ENCODE measurements at places on chromosomes 4 and X. TPM values are rescaled to one million over a fixed set of nuclear protein-coding genes. Genes with fewer than 3 reads are reported as not detected.

ARHGEF38 gene
- total RNA-seq: not detected

ELF4 gene
- total RNA-seq: 13.6 TPM

PLP2 gene
- 66.4 TPM for total RNA-seq

UGT2B15 gene
- total RNA-seq: not detected

AFM gene
- not detected for total RNA-seq

AKAP14 gene
- not detected for total RNA-seq

EVC2 gene
- total RNA-seq: 16.2 TPM

Data from articular chondrocyte of knee joint (primary cell).